ENCODE measurements at places on chromosomes 5 and 9.

DNA sequence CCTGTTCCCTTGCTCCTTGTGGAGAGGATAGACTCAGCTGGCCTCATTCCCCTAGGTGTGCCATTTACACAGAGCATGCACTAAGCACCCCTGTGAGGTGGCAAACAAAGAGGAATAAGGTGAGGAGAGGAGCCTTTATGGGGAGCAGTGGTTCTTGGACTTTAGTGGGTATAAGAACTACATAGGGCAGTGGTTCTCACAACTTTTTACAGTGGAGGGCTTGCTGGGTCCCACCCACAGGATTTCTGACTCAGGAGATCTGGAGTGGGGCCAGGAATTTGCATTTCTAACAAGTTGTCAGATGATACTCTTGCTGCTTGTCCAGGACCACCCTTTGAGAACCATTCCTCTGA, 42.0 kb downstream of the CSF1R start:
- no peak for DNase-seq

DNA sequence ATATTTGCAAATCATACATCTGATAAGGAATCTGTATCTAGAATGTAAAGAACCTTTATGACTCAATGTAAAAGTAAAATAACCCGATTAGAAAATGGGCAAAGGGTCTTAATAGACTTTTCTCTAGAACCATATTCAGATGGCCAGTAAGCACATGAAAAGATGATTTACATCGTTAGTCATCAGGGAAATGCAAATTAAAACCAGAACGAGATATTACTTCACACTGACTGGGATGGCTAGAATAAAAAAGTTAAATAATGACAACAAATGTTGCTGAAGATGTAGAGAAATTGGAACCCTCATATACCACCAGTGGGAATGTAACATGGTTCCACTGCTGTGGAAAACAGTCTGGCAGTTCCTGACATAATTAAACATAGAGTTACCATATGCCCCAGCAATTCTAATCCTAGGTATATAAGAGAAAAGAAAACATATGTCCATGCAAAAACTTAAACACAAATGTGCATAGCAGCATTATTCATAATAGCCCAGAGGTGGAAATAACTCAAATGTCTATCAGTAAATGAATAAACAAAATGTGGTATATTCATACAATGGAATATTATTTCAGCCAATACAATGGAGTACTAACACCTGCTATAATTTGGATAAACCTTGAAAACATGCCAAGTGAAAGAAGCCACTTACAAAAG, 100.4 kb upstream of the MAMDC2 start:
- DNase-seq = peak; percentile 72

GRCh38 chr5:157690690-157691433, 19.5 kb downstream of the C5orf52 start:
- no peak for DNase-seq

DNA sequence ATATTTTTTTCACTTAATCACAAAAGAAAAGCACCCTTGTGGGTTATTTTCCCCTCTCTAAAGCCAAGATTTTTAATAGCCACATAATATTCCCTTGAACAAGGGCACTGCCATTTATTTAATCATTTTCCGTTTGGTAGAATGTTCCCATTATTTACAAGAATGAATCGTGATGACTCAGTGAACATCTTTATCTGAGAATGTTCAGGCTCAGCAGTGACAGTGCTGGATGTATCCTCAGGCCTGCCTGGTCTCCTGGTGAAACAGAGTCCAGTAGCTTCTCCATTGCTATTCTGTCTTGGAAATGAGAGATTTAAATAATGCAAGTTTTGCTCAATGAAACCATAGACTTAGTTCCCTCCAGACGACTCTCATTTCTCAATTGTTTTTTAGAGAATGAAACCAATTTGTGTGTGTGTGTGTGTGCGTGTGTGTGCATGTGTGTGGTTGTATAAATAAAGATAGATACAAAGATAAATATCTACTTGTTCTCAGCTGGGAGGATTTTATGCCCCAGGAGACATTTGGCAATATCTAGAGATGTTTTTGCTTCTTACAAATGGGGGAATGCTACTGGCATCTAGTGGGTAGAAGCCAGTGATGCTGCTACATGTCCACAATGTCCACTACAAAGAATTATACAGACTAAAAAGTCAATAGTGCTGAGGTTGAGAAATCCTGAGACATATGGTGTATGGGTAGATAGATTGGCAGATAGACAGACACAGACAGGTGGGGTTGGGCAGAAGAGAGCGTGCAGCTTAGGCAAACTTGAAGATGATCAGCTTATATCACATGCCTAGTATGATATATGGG, 55.0 kb downstream of the PAPPA start:
- no peak for DNase-seq

DNA sequence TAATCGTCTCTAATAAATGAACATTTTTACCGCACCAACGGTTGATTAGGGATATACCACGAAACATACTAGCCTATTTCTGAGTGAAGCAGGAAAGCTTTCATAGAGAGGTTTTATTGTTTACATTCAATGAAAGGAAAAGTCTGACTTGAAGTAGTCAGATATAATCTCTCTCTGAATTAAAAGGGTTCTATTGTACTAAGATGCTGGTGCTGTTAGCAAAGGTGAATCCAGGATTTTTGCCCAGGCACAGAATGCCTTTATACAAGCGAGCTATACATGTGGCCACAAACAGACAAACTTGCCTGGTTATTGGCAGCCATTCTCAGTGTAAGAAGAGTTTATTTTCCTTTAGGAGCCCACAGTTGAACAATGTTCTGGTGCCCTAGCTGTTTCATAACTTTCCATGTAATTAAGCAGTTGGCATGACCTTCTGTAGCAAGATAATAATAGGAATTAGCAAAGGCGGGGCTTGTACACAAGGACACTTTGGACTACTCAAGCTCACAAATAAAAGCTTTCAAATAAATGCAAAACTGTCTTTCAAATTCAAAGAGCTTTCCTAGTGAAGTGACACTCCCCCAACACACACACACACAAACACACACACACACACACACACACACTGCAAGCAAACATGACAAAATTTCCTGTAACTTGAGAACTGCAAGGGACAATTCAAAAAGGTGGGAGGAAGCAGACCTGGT, 198.7 kb upstream of the MAP3K1 start:
- no peak for DNase-seq

DNA sequence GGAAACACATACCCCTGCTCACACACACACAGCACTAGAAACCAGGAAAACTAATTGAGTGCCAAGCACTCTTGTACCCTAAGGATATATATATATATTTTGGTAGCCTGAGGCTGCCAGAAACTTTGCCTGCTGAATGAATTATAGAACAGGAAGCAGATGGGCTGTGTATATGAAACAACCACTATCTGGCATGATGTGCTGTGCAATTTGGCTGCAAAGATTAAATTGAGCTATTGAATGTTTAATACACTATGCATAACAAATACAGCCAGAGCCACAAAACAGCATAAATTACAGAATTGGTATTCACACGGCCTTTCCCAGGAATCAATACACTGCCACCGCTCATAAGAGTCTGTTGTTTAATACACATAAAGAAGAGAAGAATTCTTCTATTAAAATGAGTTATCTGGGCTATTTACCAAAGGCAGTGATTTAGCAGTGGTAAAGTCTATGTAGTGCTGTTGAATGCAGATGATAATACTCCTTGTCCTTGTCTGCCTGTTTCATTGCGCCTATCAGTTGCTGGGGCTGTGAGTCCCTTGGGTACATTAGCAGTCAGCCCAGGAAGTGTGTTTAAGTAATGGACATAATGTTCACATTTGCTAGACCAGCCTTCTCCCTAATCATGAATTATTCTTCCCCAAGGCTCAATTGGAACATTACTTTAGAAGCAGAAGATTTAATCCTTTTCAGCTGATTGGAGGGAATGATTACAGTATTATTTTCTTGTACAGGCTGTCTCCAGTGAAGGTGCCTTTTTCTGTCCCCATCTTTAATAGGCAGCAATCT, 294.3 kb downstream of the TLE1 start:
- DNase-seq = no peak

DNA sequence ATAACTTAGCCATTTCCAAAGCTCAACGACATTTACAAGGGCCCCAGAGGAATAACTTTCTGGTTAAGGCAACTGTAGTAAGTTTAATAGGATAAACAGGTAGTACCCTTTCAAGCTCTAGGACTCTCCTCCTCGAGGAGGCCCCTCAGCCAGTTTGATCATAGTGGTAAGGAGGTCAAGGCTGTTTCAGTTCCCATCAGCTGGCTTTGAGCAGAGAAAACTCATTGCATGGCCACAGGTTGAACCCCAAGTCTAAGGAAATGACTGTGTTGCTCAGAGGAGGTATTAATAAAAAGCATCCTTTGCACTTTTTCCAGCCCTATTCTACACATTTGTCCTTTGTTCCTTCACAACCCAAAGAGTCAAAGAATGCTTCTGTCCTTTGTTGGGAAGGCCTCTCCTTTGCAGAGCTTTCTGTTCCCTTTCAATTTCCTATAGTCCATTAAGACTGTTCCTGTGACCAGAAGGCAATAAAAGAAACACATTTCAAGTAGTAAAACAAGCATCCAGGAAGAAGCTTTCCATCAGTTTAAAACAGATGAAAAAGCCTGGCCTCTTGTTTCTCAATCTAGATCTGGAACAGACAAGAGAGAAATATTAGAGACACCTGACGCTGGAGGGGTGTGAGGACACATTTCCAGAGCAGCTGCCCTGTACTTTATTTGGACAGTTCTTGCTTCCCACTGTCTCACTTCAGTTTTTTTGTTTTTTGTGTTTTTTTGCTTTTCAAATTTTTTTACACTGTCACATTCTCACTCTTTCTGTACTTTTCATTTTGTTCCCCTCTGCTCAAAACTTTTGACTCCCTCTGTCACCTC, 54.1 kb downstream of the PRRC1 start:
- DNase-seq = no peak

GRCh38 chr9:123419091-123419490, 63.1 kb downstream of the CRB2 start:
- DNase-seq = no peak

DNA sequence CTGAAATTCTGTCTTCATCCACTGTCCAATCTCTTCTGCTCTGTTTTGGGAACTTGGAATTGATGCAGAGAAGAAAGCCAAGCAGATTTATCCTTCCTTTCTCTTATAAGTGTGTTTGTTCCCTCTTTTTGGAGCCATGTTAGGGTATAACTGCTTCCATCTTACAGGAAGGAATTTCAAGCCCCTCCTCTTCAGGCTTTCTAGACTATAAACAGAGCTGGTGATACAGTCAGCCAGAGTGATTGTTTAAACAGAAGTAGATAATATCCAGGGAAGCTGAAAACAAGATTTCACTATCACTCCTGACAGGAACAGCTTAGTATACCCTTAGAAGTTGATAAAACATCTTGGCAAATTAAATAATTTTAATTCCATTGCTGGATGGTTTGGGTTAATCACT, 102.1 kb upstream of the DMRT1 start:
- no peak for DNase-seq

DNA sequence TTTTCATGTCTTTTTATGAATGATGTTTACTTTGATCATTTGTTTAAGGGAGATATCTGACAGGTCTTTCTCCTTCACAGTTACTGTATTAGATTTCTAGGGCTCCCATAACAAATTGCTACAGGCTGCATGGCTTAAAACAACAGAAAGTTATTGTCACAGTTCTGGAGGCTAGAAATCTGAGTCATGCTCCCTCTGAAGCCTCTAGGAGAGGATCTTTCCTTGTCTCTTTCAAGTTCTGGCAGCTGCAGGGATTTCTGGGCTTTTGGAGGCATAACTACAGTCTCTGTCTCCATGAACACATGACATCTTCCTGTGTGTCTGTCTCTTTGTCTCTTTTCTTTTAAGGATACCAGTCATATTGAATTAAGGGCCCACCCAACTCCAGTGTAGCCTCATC, 557.3 kb upstream of the SEMA6A start:
- DNase-seq = no peak

GRCh38 chr9:77829420-77829819, 181.3 kb upstream of the GNA14 start:
- DNase-seq = no peak

DNA sequence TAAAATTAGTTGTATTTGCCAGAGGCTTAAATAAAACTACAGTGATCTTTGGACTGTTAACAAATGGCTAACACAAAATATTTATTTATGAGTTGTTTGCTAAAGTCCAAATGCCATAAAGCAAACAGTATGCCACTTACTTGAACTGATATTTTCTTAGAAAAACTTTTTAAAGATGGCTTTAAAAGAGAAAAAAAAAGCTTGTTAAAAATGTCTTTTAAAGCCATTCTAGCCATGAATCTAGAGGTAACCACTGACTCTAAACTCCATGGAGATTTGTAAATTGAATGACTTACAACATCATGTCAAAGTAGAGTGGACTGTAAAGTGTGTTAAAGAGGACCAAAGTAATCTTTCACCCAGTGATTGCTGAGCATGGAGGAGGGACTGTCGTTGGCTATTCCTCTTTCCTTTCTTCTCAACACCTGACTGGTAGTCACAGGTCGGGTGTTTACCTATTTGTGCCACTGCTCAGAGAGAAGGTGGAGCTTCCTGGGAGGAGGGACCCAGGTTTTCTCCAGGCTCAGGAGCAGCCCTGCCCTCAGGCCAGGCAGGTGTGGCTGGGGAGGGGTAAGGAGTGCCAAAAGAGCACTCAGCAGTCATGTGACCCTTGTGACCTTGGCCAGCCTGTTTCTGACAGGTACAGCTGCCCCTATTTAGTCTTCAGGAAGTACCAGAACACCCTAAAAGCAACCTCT, 69.1 kb upstream of the TJP2 start:
- peak; percentile 84 for DNase-seq

GRCh38 chr5:78509884-78510769, 138.4 kb downstream of the LHFPL2 start:
- DNase-seq = peak; percentile 46

All from NCI-H774 (cell line).